Mesendoderm (in vitro differentiated cells): ENCODE measurements at places on chromosomes 2 and 18.

DNA sequence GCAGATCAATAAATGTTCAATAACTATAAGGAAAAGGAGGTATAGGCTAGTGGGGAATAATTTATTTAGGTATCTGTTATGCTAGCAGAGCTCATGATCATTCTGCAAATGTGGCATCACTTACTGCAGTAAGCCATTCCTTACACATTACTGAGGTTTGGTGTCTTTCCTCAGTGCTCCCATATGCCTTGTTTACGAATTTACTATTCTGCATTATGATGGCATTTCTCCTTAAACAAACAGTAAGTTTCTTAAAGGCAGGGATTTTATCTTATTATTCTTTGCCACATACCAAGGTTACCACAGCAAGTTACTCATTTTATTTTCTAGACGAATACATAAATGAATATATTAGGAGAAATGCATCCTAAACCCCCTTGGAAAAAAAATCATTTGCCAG is 88.4 kb downstream of the DSEL start:
- DNase-seq, result no peak

DNA sequence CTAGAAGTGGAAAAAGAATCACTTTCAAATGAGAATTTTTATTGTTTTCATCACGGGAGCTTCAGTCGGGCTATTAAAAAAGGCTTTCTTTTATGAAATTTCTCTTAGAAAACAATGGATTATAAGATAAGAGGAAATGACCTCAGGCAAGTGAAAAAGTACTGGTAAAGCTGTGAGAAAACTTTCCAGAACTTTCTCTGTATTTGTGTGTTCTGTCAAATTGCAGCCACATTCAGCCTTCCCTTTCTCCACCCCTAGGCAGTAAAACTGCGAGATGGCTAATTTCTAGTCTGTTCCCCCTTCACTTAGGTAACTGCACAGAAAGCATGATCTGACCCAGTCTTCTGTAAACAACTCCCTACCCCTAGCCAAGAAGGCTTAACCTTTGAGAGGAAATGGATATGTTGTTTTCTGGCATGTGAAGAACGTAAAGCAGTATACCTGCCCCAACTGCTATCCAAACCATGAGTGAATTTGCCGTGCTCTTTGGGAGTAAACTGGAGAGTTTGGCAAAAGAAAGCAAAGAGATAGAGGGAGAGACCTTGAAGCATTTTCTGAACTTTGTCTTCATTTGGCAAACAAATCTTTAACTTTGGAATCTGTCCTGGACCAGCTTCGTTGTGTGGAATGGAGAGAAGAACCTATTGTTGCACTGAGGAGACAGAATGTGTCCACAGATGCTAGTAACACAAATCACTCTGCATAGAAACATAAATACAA is 105.4 kb downstream of the ETAA1 start:
- DNase-seq, result no peak

- no peak for DNase-seq
Observed at GRCh38 chr2:211103989-211104388, 547.6 kb downstream of the CPS1 start.

GRCh38 chr2:45285311-45285710 is 276.1 kb upstream of the SIX2 start:
- no peak for DNase-seq

GRCh38 chr2:45533771-45534170 is 77.3 kb downstream of the SRBD1 start:
- no peak for DNase-seq

GRCh38 chr18:25313268-25313667 is 38.7 kb downstream of the ZNF521 start:
- DNase-seq, result peak; percentile 19

DNA sequence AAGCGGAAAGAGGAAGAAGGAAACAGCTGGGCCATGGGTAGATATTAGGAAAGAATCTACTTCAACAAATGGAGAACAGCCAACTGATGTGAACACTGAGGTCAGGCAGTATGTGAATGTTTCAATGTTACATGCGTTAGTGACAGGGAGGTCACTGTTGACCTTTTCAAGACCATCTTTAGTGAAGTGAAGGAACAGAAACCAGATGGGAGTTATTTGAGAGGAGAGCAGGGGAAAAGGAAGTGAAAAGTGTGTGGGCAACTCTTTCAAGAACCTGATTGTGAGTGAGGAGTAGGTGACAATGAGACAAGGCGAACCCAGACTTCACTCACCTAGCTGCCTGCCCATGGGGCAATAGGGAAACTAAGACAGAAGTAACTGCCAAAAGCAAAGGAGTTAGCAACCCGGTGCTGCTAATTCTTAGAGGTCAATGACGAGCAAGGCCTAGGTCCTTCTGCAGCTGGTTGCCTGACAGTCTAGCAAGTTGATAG is 67.0 kb downstream of the SP3 start:
- DNase-seq, result no peak
